Activated naive CD8-positive, alpha-beta T cell treated with anti-CD3 and anti-CD28 coated beads, Interleukin-2, amount 50 U/mL, for 24 hours (primary cell): ENCODE measurements at places on chromosomes 5 and 9.

DNA sequence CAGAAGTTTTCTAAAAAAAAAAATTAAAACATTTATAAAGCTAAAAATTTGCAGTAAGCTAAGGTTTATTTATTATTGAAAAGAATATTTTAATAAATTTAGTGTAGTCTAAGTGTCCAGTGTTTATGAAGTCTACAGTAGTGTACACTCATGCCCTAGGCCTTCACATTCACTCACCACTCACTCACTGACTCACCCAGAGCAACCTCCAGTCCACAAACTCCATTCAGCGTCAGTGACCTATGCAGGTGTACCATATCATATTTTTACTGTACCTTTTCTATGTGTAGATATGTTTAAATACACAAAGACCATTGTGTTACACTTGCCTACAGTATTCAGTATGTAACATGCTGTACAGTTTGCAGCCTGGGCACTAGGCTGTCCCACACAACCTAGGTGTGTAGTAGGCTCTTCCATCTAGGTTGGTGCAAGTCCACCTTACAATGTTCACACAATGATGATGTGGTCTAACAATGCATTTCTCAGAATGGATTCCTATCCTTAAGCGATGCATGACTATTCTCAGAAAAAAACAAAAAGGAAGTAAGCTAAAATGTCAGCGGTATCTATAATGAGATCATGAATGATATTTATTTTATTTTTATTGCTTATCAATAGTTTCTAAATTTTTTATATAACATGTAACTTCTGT, 336.7 kb downstream of the AGTPBP1 start:
- DNase-seq = no peak

GRCh38 chr5:179301376-179301775, 43.9 kb downstream of the ADAMTS2 start:
- no peak for DNase-seq

- no peak for DNase-seq
These were observed 19.8 kb downstream of the TDRD7 start for GRCh38 chr9:97431549-97432143.

DNA sequence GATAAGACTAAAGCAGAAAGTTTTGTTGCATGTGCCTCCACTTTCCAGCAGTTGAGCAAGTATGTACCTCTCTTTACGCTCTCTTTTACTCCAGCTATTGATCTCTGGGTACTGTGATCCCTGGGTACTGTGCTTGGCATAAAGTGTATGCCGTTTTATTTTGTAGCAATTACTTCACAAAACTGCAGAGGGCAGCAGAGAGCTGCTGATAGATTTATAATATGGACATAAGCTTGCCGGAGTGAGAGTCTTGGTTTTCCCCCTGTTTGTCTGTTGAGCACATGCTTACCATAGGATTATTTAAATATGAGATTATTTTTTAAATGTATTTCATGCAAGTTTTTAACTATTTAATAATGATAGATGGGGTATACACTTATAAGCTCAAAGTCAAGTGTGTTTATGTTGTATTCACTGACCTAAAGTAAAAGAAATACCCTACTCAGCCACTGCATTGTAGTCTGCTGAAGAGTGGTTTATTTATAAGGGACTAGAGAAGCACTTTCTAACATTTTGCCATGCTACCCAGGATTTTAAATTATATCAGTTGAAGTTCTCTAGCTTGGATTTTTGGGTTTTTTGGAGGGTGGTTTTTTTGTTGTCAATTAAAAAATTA, 13.0 kb downstream of the TTC1 start:
- DNase-seq = peak; percentile 46

DNA sequence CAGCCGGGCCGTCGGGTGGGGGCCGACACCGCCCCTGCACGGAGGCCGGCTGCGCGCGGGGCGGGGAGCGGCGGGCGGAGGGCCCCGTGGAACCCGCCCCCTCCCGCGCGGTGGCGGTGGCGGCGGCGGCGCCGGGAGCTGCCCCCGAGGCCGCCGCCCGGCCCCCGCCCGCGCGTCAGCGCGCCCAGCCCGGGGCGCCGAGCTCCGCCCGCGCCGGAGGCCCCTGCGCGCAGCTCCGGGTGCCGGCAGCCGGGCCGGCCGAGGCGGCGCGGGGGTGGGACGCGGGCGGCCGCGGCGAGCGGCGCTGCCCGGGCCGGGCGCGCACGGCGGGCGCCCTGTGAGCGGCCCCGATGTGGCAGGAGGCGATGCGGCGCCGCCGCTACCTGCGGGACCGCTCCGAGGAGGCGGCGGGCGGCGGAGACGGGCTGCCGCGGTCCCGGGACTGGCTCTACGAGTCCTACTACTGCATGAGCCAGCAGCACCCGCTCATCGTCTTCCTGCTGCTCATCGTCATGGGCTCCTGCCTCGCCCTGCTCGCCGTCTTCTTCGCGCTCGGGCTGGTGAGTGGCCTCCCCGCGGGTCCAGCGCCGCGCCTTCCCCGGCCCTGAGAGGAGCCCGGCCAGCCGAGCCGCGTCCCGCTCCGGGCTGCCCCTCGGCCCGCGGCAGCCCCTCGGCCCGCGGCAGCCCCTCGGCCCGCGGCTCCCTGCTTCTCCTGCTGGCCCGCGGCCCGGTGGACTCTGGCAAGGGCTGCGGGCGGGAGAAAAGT, at the start of gene ADCY2:
Gene ADCY2 (plus strand): TSS at position 192 of the 766 bp plus-strand sequence. CDS start 159 bp downstream, at position 351.
- DNase-seq = no peak

DNA sequence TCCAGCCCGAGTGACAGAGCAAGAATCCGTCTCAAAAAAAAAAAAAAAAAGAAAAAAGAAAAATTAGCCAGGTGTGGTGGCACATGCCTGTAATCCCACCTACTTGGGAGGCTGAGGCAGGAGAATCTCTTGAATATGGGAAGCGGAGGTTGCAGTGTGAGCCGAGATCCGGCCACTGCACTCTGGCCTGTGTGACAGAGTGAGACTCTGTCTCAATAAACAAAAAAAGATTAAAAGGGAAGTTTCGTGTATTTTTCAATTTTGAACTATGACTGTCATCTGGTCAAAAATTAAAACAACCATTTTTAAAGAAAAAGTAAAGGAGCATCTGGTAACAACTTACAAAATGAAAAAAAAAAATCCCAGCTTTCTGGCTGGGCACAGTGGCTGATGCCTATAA, 36.3 kb upstream of the PLIN2 start:
- DNase-seq = no peak

DNA sequence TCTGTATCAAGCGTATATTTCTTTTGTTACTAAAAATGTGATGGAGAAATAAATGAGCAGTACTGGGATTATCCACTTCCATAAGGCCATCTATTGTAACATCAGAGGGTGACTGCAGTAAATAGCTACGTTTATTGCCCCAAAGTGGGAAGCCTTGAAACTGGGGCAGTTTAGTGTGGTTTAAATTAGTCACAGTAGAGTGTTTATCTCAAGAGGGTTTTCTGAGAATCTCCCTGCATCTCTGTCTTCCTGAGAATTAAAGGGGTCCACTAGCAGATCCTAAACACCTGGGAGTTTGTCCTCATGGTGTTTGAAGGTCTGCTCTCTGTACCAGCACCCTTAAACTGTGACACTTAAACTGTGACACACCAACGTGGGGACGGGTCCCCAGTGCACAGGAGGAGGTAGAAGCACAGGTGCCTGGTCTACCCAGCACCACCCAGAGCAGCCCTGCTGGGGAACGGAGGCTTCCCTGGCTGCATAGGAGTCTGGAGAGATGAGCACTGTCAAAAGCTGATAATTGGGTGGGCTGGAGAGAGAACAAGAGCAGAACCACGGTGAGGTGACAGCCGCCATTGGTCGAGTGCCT, 25.2 kb downstream of the PRRC2B start:
- DNase-seq = no peak

- peak; percentile 28 for DNase-seq
These were observed 57.8 kb upstream of the HSPA9 start for GRCh38 chr5:138632900-138633489.

- DNase-seq = no peak
These were observed 42.5 kb downstream of the CEMIP2 start for GRCh38 chr9:71725590-71726338.

DNA sequence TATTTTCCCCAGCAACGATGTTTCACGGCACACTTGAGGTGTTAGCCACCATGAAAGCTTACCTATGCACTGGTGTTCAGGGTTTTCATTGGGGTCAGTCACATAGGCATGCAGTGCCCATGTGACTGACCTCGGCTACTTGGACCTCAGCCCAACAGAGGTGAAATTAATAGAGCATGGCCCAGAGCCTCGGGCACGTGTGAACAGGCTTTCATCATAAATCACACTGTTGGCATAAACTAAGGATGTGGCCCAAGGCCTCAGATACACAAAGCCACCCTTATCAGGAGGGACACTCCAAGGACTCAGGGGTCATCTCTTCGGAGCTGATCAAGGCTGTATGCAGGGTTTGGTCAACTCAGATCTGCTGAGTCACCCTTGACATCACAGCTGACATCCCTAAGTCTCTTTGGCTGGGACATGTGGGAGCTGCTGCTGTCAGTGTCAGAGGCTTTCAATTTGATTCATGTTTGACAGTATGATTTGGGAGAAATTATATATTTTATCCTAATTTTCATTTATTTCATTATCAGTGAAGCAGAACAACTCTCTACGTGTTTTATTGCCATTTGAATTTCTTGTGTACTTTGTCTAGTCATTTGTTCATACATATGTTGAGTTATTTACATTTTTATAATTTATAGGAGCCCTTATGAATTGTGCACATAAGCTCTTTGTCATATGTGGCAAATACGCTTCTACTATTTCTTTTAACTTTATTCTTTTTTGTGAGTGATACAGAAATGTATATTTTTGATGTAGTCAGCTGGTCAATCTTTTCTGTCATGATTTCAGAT, 59.7 kb upstream of the ANKRD33B start:
- DNase-seq = no peak

- DNase-seq = no peak
These were observed 139.9 kb upstream of the PRLR start for GRCh38 chr5:35369965-35370790.

DNA sequence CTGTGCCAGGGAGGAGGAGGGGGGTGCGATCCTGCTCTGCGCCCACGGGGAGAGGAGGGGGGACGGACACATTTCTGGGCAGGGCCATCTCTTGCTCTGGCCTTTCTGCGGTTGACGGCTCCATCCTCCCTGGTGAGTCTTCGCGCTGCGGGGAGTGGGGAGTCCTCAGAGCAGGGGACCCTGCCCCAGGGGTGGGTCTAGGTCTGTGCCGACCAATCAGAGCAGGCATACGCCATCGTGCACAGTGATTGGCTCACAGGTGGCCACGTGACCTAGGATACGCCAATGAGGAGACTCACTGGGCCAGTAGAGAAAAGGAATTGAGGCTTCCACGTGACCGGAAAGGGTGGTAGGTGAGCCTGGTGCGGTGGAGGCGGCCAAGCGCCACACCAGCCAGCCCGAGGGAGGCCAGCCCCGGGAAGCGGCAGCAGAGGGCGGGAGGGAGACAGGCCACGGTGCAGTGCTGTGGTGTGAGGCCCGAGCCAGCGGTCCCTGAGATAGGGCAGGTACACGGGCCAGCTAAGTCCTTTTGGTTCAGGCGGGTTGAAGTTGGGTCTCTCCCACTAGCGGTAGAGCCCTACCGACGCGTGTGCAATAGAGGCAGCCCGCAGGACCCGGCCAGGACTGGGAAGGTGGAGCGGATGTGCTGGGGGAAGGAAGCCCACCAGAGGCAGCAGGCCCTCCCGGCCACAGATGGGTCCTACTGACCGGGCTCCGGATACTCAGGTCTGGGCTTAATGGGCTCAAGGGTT, 65.2 kb upstream of the RNF130 start:
- DNase-seq = no peak

DNA sequence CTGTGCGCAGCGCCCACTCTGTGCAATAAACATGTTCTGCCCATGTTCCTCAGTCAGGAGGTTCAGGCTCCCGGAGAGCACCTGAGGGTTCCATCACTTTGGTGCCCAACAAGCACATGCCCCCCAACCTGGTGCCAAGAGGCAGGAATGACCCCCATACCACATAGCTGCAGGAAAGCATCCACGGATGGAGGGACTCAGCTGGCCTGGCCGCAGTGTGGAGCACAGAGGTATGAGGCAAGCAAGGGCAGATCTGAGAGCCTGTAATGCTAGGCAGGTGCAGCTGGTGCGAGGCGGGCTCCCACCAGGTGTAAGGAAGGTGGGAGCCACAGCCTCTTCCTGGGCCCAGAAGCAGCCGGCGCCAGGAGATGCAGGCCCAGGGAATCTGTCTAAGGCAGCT, 4.3 kb upstream of the MRNIP start:
- no peak for DNase-seq

DNA sequence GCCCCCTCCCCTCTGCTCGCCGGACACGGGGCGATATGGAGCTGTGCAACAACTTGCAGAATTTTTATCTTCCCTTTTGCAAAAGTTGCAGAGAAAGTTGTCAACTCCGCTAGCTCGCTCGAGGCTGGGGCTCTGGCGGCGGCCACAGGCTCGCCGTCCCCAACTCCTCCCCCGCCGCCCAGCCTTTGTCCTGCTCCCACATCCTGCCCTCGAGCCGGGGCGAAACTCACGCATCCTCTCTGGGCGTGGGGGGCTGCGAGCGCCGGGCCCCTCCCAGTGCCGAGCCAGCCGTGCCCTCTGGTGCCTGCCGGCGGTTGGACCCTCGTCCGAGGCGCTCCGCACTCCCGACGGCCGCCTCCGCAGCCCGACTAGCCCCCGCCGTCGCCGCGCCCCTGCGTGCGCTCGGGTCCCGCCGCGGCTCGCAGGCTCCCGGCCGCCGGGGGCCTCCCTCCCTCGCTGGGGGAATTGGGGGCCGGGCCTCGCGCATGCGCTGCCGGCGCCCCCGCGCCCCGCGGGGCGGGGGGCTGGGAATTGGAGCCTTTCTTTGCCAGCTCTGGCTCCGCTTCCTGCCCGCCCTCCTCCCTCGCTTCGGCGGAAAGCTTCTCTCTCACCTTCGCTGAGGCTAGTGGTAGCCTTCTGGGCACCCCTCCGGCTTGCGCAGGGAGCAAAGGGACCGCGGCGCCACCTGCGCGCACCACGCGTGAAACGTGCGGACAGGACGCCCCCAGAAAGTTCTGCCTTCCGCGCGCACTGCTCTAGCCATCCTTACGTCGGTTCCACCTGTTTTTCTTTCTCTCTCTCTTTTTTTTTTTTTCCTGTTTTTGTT, at the start of gene CCNJL:
Gene CCNJL (minus strand): TSS at position 431 of the 826 bp plus-strand sequence. CDS start 641 bp downstream, outside the sequence.
- DNase-seq = peak; percentile 16

DNA sequence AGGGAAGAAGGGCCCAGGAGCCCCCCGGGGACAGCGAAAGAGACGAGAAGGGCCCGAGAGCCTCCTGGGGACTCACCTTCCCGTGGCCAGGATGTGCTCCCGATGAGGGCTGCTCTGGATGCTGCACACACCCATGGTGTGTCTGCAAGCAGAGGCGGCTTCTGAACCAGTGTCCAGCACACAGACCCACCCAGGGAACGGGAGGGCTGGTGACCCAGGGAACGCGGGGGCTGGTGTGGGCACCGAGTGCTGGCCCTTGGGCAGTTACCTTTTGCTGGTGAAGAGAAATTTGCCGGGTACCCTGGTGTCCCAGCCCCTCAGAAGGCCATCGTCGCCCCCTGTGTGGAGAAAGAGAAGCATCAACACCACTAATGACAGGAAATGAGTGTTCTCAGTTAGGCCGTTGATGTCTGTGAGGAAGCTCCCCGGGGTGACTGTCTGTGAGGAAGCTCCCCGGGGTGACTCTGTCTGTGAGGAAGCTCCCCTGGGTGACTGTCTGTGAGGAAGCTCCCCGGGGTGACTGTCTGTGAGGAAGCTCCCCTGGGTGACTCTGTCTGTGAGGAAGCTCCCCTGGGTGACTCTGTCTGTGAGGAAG, 13.2 kb downstream of the MRPL41 start:
- no peak for DNase-seq

DNA sequence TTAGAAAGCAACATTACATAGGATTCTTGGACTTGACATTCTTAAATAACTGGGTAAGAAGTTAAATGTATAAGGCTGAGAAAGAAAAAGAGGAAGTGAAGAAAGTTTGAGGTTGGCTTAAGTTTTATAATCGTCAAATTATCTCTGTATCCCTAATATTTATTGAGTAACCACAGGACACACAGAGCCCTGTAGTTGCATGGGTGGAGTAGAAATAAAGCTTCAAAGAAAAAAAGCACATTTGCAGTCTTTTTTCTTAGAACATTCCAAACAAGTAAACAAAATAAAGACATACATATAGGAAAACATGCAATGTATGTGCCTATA, 137.0 kb downstream of the CCDC192 start:
- DNase-seq = no peak
